ENCODE measurements at places on chromosomes 2 and 18.

DNA sequence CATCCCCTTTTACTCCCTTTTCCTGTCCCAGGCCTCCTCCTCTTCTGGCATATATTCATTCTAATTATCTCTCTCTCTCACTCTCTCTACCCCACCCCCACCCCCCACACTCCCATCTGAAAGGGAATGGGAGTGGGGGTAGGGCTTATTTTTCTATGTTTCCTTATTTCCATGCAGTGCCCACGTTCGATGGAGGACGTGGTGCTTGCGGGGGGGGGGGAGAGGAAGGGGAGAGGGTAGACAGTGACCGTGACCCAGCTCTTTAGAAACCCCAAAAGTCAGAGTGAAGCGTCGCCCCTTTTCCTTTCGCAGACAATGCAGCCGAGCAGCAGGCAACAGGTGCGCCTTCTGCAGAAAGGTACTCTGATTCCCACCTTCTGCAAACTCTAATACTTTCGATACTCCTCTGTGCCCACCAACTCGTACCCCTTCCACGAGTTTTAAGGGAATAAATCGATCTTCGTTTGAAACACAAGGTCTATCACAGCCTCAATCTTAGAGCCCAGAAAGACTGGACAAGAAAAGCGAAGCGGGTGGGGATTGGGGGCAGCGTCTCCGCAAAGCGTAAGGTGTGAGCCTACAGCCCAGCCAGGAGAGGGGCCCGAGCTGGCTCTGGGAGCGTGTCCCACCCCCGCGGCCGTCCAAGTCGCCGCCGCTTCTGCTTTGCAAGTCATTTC is 891 bp upstream of the NR4A2 start:
- DNase-seq = no peak

DNA sequence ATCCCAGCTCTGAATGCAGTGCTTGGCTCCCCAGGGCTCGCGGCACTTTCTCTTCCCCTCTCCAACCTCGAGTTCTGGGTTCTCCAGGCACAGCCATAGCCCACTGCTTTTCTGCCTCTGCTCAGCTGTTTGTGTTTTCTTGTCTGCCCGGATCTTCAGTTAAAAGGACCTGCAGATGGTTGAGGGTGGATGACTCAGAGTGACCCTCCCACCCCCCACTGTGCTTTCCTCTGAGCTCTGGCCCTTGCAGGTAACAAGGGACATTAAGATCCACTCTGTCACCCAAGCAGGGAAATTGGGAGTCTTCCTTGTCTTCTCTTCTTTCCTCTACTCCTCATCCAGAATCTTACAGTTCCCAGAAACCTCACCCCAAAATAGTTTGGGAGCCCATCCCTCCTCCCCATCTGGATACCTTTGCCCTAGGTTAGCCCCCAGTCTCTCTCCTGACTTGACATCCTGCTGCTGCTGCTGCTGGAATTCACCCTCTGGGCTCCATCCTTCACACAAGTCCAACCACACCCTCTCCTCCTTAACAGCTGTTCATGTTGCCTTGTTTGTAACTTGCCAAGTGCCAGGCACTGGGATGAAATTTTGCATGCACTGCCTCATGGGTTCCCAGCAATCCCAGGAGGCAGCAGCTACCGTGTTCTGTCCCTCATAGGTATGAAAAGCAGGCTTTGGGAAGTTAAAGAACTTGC is 157.9 kb upstream of the TTC39C start:
- no peak for DNase-seq

DNA sequence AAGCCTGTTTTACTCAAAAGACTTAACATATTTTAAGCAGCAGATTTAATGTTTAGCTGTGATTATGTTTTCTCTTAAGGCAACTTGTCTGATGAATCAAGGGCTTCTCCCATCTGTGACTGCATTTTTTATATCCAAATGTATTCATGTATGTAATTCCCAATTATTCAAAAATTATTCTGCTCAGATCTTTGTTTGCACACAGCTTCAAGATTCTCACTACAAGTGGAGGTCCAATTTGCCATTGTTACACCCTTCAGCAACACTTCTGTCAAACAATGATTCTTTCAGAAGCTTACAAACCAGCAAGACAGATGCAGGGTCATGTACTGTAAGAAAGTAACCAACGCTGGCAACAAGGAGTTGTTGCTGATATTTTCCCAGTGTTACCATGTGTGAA is 5.9 kb upstream of the LRPPRC start:
- DNase-seq = no peak

DNA sequence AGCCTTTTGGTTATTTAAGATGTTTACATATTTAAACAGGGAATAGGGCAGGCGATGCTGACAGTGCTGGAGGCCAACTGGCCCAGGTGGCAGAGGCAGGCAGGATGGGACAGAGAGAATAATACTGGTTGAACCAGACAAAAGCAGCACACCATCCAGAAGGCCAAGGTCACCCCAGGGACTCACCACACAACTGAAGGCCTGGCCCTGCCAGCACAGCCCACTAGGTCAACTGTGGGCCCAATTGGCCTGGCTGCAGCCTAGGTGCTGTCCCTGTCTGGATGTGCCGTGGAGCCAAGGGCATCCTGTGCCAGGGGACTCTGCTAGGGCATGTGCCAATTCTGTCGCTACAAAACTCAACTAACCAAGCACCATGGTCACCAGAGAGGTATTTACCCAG is 69.2 kb downstream of the RNF152 start:
- no peak for DNase-seq

GRCh38 chr2:236047176-236047575 is 121.0 kb downstream of the GBX2 start:
- no peak for DNase-seq

DNA sequence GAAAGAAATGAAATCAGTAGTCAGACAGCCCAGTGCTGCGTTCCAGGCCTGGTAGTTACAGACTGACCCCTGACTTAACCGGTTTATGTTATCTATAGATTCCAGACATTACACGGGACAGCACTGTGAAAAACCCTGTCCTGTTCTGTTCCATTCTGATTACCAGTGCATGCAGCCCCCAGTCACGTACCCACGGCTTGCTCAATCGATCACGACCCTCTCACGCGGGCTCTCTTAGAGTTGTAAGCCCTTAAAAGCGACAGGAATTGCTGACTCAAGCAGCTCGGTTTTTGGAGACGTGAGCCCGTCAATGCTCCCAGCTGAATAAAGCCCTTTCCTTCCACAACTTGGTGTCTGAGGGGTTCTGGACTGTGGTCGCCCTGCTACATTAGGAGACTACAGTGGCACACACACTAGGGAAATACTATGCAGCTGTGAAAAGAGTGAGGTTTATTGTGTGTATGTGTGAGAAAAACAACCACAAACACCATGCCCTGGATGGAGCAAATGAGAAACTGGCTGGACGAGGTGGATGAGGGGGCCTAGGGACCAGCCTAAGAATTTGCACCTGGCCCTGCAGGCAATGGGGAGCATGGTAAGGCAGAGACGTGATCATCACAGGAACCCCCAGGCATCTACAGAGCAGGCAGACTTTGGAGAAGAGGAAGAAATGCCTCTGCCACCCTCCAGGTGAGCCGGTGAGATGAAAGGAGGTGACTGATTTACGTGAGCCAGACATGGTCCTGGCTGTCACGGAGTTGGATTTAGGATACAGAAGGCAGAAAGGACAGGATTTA is 49.1 kb upstream of the SEMA4C start:
- no peak for DNase-seq

- DNase-seq = no peak
Observed at GRCh38 chr18:6775702-6776101, 46.2 kb downstream of the ARHGAP28 start.

- DNase-seq = no peak
Observed at GRCh38 chr2:54871457-54872107, 148.1 kb downstream of the EML6 start.

- peak; percentile 13 for DNase-seq
Observed at GRCh38 chr2:194383401-194383800, 1273.6 kb upstream of the SLC39A10 start.

- peak; percentile 100 for DNase-seq
Observed at GRCh38 chr2:113240915-113241911, 37.5 kb downstream of the PAX8 start.

DNA sequence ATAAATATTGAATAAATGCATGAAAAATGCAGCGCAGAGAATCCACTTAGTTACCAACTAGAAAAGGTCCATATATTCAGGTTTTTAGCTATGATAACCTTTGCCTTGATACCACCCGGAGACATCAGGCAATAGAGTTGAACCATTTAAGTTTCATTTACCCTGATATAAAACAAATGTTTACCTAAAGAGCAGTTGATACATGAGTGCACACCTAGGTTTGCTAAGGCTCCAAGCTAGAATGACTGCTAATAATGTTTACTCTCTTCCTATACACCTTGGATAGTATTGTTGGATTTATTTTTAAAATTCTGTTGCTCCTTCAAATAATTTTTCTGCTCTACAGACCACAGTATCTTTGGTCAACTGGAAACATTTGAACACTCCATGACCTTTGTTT is 1463.6 kb downstream of the LRP1B start:
- DNase-seq = no peak

All from HS-5 (cell line).